Activated CD4-positive, alpha-beta T cell treated with anti-CD3 and anti-CD28 coated beads for 36 hours (primary cell): ENCODE measurements at places on chromosomes 12 and 14. TPM values are rescaled to one million over a fixed set of nuclear protein-coding genes. Genes with fewer than 3 reads are reported as not detected.

The GUCY2C gene
- total RNA-seq, result not detected

The MMP19 gene
- total RNA-seq, result not detected

The KRT79 gene
- 0.09 TPM for total RNA-seq

The PTCSC3 gene
- not detected for total RNA-seq

The ARHGEF40 gene
- 0.09 TPM for total RNA-seq

GRCh38 chr12:67621926-67622325 lies 26.6 kb upstream of the DYRK2 start:
- H3K4me3 ChIP-seq, result no peak overlapping the region
- DNase-seq, result no peak
- H3K27me3 ChIP-seq, result no peaks in the 10 kb centered on the region
- H3K27ac ChIP-seq, result no peak overlapping the region
- H3K4me1 ChIP-seq, result peaks cover 13% of the 10 kb centered on the region
- no peaks in the 10 kb centered on the region for H3K36me3 ChIP-seq

DNA sequence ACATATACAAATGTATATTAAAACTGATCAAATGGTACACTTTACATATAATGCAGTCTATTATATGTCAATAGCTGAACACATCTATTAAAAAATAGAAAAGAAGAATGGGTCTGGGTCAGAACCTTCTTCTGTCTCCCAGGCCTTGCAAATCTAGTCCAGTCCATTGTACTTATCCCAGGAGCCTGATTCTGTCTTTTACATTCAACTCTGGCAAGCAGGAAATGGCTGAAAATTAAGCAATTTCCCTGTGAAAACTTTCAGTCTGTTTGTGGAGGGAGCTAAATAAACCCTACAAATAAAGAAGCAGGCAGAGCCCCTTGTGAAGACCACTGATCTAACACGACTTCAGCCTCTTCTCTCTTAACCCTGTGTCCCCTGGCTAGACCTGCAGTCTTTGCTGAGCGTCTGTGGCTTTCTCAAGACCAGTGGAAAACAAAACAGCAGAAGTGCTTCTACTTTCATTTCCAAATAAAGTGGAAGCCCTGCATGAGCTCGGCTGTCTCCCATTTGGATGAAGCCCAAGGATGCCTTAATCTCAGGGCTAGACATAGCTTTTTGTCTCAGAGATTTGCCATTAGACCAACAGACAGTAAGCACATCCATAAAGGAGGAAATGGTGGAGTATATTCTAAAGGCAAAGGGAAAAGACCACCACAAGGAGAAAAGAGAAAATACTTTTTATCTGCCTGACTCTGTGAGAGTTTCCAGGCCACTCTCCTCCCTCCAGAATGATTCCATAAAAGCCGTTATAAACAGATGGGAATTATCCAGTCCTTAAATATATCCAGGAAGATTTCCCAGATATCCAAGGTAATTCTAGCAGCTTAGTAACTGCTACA lies 48.2 kb downstream of the CRACR2A start:
- no peaks in the 10 kb centered on the region for H3K4me1 ChIP-seq
- peaks cover 33% of the 10 kb centered on the region for H3K36me3 ChIP-seq
- DNase-seq, result no peak
- H3K4me3 ChIP-seq, result no peak overlapping the region
- no peaks in the 10 kb centered on the region for H3K27me3 ChIP-seq

DNA sequence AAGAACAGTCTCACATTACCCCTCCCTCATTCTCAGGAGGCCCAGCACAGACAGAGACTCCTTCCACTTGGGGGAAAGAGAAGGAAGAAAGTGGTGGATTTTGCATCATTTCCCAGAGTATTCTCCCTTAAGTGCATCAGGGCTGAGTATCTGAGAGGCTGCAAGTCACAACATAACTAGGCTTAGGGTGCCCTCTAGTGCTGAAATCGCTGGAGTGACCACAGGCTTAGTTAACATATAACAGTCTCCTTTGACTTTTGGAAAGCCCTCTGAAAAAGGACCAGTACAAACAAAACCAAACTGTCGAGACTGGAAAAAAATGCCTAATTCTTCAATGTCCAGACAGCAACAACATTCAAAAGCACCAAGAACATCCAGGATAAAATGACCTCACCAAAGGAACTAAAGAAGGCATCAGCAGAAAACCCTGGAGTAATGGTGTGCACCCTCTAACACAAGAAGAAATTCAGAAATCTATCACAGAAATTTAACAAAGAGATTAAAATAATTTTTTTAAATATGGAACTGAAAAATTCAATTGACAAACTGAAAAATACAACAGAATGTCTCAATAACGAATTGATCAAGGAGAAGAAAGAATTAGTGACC lies 412.3 kb downstream of the RPS29 start:
- peaks cover 6% of the 10 kb centered on the region for H3K27me3 ChIP-seq
- no peak overlapping the region for H3K27ac ChIP-seq

DNA sequence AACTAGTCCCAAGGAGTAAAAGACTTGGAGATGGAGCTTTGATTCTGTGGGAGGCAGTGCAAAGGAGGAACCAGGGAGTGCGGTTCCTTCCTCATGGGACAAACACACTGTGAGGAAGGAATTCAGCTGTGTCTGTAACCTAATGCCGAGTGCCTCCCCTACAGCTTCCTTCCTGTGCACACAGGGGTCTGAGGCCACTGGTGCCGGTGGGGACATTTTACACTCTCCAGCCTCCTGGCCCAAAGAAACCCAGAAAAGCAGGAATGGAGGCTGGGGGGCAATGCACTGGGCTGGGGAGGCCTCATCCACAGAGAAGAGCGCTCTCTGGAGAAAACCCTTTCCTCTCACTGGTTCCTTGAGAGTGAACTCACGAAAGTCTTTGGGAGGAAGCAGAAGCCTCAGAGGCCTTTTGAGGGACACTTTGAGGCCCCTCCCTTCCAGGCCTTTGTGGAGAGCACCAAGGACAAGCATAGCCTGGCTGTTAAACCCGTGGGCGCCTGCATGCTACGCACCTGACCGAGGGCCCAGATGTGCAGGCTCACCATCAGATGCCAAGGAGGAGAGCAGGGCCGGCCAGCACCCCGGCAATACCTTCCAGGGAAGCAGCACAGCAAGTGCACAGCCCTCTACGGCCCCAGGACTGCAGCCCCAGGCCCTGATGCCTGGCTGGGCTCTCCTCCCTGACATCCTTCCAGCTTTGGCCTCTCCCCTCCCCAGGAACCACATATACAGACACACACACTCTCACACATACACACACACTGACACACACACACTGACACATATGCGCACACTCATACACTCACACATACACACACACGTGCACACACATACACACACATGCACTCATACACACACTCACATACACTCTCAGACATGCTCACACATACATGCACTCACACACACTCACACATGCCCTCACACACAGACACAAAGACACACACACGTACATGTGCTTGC lies 52.0 kb downstream of the NFKBIA start:
- peaks cover 34% of the 10 kb centered on the region for H3K4me1 ChIP-seq
- no peaks in the 10 kb centered on the region for H3K27me3 ChIP-seq
- no peak overlapping the region for H3K27ac ChIP-seq
- H3K4me3 ChIP-seq, result no peak overlapping the region
- no peaks in the 10 kb centered on the region for H3K36me3 ChIP-seq
